Stimulated activated CD4-positive, alpha-beta T cell treated with anti-CD3 and anti-CD28 coated beads, Interleukin-1b, Interleukin-23, amount 100 ng/mL, for 1 hour (primary cell): ENCODE measurements at places on chromosomes 5 and 9.

GRCh38 chr5:74201334-74202081 lies 439.0 kb downstream of the ENC1 start:
- no peak for DNase-seq

- DNase-seq: no peak
Measured at GRCh38 chr9:131188976-131189375, 63.6 kb downstream of the NUP214 start.

- DNase-seq: no peak
Measured at GRCh38 chr9:136190656-136191055, 14.3 kb downstream of the LHX3 start.

- no peak for DNase-seq
Measured at GRCh38 chr9:18771011-18771410, 262.0 kb downstream of the SAXO1 start.

GRCh38 chr9:35738186-35738585 lies 5.7 kb downstream of the CREB3 start:
- no peak for DNase-seq

GRCh38 chr9:112296929-112297328 lies 36.5 kb downstream of the PTBP3 start:
- no peak for DNase-seq

GRCh38 chr5:126267438-126267837 lies 155.8 kb upstream of the GRAMD2B start:
- no peak for DNase-seq

- no peak for DNase-seq
Measured at GRCh38 chr9:131609099-131609830, 63.9 kb downstream of the PRRT1B start.

DNA sequence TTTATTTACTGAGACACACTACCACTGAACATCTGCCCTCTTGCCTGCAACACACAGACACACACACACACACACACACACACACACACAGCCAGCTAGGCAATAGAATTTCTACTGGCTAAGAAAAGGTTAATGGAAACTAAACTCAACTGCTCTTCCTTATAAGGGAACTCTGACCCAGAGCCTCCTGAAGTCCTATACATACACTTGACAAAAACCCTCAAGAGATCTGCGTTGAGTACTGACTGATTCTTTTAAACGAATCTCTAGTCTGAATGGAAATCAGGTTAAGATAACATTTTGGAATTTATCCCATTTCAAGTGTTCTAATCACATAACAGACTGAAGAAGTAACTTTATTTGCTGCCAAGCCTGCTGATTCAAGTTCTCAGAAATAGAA lies 25.9 kb upstream of the TRPM3 start:
- no peak for DNase-seq

- no peak for DNase-seq
Measured at GRCh38 chr5:850511-851006, at the start of gene ZDHHC11. Gene ZDHHC11 (minus strand): TSS chr5:850986. CDS start chr5:850602, 384 bp downstream.

DNA sequence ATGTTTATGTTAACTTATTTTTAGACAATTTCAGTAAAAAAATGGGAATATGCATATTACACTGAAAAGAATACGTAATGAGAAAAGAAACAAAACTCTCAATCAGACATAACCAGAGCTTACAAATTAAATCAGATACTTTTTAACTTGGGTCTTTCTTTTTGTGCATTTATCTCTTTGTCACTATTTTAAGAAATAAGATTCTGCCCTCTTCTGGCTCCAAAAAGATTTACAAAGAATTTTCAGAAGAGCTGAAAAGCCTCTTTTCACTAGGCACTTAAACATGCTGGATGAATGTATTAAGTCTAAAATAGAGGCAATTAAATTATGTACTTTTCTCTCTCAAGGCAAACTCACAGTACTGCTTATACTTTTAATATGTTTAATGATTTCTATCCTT lies 55.5 kb downstream of the CEP120 start:
- no peak for DNase-seq

DNA sequence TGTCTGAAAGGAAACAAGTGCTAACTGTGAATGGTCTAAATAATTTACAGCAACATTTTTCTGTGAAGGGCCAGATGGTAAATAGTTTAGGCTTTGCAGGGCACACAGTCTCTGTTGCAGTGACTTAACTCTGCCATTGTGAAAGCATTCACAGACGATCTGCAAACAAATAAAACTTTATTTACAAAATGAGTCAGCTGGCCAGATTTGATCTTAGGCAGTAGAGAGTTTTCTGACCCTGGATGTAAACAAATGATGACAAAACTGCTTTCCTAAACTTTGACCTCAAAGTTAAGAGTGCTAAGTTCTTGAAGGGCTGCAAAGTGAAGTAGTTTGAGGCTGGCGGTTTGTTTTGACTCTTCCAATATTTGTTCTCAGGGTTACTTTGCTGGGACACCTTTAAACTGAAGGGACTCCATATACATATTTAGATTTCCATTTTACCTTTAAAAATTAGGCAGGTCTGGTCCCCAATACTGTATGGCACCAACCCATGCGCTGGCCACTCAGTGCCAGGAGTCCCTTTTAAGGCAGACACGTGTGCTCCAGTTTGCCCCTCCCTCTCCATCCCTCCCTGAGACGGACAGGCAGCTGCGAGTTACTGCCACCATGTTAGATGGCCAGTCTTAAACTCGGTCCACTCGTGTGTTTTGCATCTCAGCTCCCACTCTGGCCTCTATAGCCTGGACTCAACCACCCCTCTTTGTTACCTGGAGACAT lies 4.0 kb upstream of the ADAMTS16 start:
- no peak for DNase-seq

DNA sequence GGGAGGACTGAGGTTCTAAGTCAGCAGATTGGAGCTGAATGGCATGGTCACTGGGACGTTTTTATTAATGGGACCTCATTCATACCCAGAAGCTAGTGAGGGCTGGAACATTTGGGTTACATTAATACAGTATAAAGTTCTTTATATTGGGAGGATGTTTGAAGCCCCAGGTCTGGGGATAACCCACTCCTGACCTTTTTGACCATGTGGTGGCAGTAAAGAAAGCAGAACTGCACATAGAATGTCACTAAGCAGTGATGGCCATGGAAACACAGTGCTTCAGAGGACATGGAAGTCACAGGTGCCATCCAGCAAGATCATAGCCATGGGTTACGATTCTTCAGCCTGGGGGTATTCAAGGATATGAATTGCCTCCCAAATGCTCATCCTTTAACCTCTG lies 176.0 kb downstream of the ATP10B start:
- DNase-seq: no peak

DNA sequence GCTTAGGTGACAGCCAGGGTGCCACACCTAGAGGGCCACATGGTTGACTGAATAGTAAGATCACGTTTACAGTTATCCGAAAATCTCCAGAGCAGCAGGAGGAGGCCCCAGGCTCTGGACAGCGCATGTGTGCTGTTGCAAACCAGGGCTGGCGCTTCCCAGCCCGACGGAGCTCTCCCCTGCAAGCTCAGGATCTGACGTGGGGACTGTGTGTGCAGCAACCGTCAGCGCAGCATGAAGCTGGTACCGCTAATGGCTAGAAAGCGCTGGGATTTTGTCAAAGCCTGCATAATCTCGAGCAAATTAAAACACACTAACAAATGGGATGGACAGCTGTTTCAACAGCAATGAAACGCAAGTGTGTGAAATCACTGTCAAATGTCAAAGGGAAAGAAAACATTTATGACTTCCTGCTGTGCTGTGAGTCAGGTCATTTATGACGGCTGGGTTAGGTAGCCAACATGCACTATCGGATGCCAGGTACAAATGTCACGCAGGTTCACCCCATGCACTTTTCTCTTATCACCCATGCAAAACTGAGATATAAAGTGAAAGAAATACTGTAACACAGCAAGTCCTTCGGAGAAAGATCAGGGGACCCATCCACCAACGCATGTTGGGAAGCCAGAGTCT lies 7.5 kb downstream of the SURF4 start:
- DNase-seq: no peak

DNA sequence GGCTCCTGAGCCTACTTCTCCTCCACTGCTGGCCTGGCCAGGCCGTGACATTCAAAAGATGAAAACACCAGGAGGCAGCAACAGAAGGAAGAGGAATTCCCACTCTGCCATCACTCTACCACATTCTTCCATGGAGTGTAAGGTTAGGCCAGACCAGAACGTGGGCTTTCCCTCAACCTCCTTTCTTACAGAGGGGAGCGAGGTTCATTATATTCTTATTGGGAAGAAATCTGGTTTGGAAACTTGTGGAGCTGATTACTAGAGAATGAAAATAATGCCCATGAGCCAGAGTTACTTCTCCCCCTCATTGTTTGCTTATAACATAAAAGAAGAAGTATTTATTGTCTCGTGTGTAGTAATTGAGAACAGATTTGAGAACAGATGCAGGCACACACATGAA lies 136.3 kb upstream of the BASP1 start:
- no peak for DNase-seq

DNA sequence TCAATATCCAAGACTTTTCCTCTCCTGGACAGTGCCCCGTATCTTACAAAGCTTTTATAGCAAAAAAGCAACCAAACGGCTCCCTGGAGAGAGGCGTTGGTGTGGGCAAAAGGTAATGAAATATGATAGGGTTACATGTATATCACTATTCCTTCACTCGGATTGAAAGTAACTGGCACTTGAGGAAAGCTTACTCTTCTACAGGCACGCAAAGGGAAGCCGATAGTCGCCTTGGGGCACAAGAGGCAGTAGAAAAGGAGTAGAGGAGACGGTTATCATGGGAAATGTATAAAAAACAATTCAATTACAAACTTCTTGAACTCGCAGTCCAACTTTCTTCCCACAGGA lies 1.1 kb downstream of the DIAPH1 start:
- no peak for DNase-seq

- DNase-seq: no peak
Measured at GRCh38 chr9:92947268-92948037, at the start of gene FGD3. Gene FGD3 (plus strand): TSS chr9:92947523. CDS start chr9:92976257, 28,734 bp downstream.

- no peak for DNase-seq
Measured at GRCh38 chr9:136048560-136049411, 46.3 kb downstream of the NACC2 start.

- peak; percentile 56 for DNase-seq
Measured at GRCh38 chr5:36739751-36740221, 133.4 kb downstream of the SLC1A3 start.

- no peak for DNase-seq
Measured at GRCh38 chr9:125754096-125754495, 6.9 kb downstream of the PBX3 start.

GRCh38 chr9:94895668-94896067 lies 169.2 kb downstream of the AOPEP start:
- DNase-seq: no peak

- no peak for DNase-seq
Measured at GRCh38 chr5:90675222-90675621, 116.6 kb downstream of the ADGRV1 start.

- no peak for DNase-seq
Measured at GRCh38 chr5:52849544-52849943, 61.8 kb downstream of the ITGA1 start.

DNA sequence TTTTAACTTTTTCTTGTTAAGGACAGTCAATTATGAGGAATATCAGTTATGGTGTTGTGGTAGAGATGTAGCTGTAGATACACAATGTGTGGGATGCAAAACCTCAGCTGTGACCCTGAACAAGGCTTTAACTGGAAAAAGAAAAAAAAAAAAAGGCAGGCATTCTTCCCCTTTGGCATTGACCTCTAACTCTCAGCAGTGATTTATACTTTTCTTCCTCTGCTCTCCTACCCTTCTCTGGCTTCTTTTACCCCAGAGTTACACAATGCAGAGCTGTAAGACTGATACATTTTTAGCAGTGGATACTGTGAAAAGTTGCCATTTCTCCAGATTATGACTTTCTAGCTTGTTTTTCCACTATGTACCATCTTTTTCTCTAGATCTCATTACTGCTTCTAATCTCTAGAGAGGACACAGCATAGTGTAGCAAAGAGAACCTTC lies 2.0 kb downstream of the CTNNAL1 start:
- no peak for DNase-seq

DNA sequence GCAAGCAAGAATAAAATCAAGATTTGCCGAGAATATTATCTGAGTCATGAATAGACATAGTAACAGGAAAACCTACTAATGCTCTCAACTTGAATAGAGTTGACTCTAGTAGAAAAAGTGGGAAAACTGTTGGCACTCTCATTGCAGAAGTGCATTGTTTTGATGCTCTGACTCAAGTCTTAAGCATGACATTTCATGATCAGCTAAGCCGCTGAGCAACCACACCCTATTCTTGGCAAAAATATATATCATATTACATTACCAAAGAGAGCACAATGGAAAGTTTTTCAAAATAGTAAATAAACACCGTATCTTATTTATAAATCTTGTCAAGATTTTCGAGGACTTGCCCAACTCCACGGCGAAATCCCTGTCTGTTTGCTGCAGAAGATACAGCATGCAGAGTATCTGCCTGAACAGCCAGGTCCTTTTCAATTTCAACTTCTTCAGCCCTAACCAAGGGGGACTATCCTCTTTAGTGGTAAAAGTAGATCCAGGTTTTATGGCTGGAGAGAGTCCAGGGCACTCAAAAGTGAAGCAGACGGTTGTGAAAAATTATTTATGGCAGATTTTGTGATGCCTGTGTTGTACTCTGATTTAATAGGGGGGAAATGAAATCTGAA lies 13.9 kb upstream of the ADAMTSL1 start:
- no peak for DNase-seq

- DNase-seq: no peak
Measured at GRCh38 chr5:81893961-81894360, 77.9 kb upstream of the ATG10 start.

DNA sequence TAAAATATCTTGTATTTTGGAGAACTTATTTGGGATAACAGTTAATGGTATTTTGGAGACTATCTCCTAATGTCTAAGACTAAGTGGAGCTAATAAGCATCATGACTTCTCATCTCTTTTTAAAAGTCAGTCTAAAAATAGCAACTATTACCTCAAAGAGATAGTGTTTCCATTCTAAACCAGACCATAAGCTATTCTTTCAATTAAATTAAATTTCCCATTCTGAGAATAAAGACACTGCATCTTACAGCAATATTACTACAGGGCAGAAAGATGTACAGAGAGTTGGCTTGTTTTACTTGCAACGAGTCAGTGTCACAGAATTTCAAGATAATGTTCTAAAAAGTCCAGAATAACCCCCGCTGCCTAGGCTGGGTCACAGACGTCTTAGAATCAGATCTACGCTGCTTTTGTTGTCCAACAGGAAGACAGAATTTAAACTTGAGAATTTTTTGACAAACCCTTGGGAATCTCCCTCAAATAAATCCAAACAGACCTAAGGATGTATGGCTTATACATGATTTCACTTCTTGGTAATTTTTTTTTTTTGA lies 98.9 kb downstream of the USP20 start:
- DNase-seq: no peak

GRCh38 chr9:113368348-113368981 lies 8.3 kb downstream of the HDHD3 start:
- DNase-seq: no peak

- no peak for DNase-seq
Measured at GRCh38 chr9:96156171-96156974, 145.6 kb downstream of the HSD17B3 start.
